NCI-H2029 (cell line): ENCODE measurements at places on chromosomes 2 and 18.

DNA sequence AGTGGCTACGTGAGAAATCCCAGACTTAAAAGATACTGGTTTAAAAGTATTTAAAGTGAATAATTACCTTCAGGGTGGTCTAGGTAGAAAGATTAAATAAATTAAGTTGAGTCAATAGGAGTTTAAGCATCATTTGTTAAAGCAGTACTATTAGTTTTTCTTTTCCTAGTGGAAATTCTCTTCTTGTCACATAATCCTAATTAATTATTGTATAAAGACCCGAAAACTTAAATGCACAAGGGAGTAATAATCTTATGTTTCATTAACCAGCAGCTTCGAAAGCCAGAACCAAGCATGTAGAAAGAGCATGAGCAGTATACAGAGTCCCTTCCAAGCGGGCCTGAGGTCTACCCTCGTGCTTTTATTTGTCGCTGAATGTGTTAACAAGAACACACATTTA is 90.2 kb upstream of the SKOR2 start:
- DNase-seq: no peak

GRCh38 chr2:220277445-220277975 is 650.1 kb downstream of the SLC4A3 start:
- DNase-seq: peak; percentile 19

- DNase-seq: no peak
Observed at GRCh38 chr2:219457784-219458369, 23.2 kb downstream of the SPEG start.

DNA sequence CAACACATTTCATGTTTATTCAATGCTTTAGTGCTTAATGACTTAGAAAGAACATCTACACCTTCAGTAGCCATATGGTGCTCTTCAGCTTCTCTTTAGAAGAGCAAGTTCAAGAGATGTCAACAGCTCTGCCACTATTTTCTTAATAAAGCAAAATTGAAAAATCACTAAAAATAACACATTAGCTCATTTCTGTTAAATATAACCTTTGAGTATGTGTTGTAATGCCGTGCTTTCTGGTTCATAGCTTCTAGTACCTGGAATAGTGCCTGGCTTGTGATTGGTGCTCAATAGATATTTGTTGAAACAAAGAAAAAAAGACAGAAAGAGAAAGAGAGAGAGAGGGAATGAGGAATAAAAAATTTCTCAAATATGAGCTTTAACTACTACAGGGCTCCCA is 349.8 kb upstream of the SPRED2 start:
- DNase-seq: no peak

DNA sequence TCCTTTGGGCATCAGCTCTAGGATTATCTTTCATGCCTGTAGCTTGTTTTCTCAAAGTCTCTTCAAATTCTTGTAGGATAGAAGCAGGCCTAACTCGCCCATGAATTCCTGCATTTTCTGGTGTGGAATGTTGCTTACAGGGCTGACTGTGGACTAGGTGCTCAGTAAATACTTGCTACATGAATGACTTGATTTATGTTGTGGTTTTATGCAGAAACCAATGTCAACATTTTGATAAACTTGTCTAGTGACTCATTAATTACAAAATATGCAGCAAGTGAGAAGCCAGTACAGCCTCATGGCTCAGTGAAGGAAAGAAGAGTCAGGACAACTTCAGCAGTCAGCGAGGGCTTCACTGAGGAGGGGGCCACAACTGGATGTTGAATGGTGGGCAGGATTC is 110.6 kb upstream of the SIX2 start:
- no peak for DNase-seq

DNA sequence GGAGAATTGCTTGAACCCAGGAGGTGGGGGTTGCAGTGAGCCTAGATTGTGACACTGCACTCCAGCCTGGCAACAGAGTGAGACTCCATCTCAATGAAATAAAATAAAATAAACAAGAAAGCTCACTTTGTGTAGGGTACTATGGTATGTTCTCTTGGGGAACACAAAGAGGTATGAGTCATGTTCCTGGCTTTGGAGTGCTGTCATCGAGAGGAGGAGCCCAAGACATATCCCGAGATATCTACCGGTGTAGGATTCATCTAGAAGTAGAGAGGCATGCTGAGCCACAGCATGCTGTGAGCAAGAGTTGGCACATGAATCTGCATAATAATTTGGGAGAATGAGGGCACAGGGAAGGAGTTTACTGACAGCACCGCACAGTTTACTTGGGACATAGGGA is 244.9 kb upstream of the EPHA4 start:
- no peak for DNase-seq

DNA sequence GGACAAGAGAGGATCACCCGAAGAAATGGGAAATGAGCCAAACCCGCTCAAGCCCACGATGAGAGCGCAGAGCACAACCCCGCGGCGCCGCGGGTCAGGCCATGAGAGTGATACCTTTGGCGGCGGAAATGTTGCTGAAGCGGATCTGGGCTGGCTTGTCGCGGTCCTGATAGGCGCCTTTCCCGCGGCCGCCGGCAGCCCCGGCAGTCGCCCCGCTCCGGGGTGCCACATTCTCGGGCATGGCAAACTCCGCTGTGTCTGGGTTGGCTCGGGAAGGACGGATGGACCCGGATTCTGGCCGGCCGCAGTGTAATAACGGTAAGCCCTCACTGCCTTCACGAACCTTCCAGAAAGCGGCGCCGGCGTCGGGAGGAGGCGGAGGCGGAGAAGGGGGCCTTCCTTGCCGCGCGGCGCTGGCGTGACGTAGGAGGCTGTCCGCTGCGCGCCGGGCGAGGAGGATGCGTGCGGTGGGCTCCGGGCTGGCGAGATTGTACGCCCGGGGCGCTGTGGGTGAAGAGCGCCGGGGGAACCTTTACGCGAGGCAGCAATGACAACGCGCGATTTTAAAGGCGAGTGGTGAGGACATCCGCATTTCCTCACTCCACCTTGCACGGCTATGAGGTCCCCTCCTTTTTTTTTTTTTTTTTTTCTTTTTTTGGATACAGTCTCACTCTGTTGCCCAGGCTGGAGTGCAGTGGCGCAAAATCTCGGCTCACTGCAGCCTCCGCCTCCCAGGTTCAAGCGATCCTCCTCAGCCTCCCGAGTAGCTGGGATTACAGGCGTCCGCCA is at the start of gene CCT4:
Gene CCT4, minus strand, starts transcription at position 390 of the 789 bp plus-strand sequence. Its CDS starts 149 bp downstream, at position 241.
- peak; percentile 74 for DNase-seq

- no peak for DNase-seq
Observed at GRCh38 chr2:113060396-113060795, 1.4 kb downstream of the IL36RN start.

DNA sequence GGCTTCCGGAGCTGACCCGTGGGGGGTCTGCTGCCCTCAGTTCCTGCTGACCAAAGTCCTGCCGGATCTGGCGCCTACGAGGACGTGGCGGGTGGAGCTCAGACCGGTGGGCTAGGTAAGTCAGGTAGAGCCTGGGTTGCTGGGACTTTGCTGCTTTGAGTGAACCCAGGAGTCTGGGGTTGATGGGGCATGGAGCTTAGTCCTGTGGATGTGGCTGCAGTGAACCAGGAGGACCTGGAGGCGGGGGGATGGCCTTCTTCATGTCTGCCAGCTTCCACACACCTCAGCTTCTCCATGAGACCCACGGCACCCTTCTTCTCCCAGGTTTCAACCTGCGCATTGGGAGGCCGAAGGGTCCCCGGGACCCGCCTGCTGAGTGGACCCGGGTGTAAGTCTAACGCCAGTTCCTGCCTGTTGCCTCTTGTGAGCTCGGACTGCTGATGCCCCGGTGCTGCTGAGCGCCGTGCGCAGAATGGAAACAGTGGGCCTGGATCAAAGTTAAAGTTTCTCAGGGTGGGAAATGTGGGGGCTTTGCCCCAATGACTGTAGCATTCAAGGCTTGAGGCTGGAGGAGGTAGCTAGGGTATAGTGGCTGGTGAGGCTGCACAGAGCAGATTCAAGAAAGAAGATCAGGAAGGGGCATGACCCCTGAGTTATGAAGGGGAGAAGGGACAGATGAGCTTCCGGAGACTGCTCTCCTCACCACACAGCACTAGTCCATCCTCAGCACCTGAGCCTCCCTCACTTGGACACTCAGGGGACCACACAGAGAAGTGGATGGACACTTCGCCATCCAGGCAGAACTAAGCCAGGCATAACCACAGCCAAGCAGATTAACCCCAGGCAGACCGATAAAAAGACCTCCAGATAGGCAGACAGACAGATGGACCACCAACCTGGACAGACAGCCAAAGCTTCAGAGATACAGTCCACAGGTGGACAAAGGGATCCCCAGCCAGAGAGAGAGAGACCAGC is 17.3 kb downstream of the PTPN18 start:
- DNase-seq: no peak

DNA sequence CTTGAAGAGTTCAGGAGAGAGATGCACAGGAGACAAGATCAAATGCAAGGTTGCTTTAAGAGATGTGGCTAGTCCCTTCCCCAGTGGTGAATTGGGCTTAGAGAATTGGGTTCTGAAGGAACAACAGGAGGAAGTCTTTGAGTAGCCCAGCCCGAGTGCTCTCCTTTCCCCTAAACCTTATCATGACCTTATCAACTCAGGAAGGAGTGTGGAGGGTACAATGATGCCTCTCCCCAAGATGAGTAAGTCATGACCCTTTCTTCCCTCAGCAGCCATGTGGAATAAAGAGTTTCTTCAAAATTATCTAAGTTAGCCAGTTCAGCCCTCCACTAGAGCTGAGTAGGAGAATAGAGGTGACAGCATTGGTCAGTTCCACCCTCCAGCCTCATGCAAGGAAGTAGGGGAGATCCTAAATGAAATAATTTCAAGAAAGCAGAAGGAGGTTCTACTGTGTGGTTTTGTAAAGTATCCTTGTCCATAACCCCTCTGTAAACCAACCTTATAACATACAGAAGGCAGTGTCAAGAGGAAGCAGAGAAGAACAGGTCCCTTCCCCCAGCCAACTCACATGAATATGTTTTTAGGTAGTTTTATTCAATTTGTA is 88.4 kb downstream of the ARHGAP15 start:
- no peak for DNase-seq

DNA sequence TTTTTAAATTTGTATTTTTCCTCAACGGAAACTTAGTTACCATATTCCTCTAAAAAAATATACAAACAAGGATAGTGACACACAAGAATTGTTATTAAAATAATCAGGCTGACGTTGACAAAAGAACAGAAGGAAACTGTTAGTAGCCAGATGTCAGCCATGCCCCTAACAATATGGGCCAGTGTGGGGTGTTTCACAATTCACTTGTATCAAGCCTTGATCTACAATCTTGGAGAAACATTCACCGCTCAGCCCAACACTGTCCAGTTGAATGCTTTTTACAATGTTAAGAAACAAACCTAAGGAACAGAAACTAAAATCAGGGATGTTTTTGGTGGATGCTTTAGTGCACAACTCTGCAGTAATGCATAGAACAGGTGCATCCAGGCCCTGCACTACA is 44.6 kb downstream of the TMEFF2 start:
- no peak for DNase-seq

DNA sequence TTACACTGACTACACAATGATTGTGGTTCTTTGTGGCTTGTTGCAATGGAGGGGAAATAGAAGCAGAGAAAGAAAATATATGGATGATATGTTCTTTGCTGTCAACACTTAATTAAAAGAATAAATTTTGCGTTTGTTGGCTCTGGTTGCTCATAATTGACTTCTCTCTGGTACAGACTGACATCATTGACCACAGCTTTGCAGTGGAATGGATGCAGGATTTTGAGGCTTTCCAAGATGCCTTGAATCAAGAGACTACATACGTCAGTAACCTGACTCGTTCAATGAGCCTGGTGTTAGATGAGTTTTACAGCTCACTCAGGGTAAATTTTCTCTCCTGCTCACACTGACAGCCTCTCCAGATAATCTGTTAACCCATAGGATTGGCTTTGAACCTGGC is 9.9 kb downstream of the GPN1 start:
- DNase-seq: no peak

DNA sequence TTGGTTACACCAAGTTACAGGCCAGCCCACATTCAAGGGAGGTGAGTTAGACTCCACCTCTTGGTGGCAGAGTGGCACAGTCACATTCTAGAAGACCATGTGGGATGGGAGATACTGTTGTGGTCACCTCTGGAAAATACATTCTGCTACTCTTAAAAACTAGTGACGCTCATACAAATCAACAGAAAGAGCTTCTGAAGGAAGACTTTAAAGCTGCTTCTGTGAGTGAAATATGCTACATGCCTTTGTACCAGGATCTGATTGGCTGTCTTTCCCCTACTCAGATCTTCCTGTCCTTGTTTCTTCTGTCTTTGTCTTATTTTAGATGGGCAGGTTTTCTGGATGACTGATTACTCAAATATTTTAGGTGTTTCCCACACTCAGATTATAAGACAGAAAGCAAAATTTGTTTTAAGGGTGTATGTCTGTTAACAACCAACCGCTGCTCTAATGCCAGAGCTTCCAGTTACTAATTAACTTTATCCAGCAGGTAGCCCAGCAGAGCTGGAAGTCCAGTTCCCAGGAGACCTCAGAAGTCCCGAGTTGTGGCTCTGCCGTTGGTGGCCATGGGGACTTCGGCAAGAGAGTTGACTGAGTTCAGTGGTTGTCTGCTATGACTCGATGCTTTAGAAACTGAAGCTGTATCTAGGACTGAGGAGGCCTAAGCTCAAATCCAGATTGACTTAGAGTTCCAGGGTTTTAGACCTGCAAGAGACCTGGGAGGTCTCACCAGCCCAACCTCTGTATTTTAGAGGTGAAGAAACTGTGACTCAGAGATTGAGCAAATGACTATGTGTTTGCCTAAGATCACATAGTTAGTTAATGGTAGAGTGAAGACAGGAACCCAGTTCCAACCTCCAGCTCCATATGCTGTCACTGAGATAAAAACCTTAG is 7.4 kb downstream of the IL1R2 start:
- no peak for DNase-seq

DNA sequence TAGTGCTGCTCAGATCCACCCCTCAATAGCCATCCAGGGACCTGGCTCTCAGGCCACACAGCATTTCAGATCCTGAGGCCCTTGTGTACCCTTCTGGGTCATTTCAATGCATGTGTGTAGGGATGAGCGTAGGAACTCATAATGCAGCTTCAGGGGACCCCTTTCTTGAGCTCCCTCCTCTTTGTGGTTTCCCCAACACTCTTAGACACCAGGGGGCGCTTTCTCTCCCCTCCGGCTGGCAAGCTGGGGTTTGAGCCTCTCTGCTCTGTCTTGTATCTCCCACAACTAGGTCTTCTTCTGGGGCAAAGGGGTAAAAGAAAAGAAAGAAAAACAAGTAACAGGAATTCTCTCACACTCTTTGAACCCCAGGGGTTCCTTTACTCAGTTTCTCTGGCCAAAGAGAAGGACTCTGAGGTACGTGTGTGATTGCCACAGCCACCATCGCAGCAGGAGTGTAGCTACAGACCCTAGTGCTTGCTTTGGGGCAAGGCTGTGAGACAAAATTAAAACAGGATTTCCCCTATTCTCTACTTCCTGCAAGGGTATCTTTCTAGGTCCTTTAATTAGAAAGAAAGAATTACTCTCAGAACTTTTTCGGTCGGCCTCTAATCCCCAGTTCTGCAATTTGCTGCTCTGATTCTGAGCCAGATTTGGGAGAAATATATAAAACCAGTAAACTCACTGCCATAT is 38.0 kb downstream of the CABYR start:
- DNase-seq: no peak

DNA sequence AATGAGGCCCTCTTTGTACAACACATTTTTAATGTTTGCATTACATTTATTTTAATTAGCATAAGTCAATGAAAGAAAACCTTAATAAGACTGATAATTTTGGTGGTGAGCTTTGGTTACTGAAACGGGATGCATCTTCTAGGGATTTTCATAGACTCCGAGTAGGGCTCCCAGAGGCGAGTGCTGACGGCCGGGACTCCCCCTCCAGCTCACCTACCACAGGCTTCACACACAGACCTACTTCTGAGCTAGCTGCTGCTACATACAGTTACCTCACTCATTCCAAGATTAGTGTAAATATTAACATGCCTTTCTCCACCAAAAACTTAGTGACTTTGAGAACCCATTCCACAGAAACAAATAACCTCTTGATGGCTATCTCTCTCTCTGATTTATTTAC is 271.1 kb downstream of the GALR1 start:
- DNase-seq: no peak
